Stimulated activated CD4-positive, alpha-beta T cell treated with anti-CD3 and anti-CD28 coated beads, Interleukin-4, amount 100 ng/mL, for 48 hours (primary cell): ENCODE measurements at places on chromosomes 2 and 18.

DNA sequence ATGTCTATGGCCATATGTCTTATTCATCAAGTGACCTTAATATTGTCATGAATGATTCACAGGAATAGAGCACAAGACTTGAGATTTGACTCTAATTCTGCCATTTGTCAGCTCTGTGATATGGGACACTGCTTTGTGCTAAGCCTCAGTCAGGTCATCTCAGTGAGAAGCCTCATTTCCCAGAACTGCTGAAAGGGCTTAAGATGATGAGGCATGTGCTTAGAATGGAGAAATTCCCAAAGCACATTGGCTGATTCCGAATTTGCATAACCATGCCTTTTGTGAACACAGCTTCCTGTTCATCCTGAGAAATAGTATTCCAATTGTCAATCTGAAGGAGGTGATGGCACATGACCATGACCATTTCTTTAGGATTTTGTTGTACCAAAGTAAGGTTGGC is 218.1 kb downstream of the ALK start:
- no peak for DNase-seq

DNA sequence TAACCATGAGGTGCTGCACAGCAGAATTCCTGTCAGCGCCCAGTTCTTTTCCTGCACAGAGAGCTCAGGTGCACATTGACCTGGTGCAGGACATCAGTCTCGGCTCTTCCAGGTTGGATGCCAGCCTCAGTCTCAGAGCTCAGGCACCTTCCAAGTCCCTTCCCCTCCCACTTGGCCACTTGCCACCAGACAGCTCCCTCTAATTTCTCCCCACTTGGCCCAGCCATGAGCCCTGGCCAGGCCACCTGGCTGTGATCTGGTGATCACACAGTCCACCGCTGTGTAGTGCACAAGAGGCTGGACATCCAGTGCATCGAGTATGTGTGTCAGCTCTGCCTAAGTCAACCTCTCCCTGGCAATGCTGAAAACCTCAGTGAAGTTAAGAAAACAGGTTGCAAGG is 336.6 kb upstream of the MYT1L start:
- no peak for DNase-seq

DNA sequence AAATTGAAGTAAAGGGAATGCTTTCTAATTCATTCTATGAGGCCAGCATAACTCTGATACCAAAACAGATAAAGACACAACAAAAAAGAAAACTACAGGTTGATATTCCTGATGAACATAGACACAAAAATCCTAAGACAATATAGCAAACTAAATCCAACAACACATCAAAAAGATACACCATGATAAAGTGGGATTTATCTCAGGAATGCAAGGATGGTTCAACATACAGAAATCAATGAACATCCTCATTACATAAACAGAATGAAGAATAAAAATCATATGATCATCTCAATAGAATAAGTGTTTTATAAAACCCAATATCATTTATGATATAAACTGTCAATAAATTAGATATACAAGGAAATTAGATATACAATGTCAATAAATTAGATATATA is 65.7 kb downstream of the ZSWIM2 start:
- DNase-seq: no peak

DNA sequence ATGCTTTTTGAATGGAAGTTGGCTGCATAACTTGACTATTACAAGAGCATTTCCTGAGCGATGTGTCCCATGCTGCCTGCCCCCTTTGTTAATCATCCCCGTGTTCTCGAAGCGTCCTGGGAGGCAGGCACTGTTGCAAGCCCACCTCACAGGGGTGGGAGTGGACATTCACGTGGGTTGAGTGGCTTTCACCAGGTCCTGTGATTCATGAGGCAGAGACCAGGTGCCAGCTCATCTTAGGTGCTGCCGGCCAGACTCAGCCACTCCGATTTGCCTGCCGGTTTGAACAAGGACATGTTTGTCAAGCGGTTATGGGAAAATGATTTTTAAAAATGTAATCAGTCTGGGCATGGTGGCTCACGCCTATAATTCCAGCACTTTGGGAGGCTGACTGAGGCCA is 112.5 kb downstream of the ZNF532 start:
- DNase-seq: no peak

GRCh38 chr2:237509151-237509550 is 22.1 kb downstream of the MLPH start:
- DNase-seq: no peak

- no peak for DNase-seq
Measured at GRCh38 chr2:134852518-134852917, 14.1 kb downstream of the ACMSD start.

GRCh38 chr18:58998401-58999203 is 133.9 kb downstream of the ZNF532 start:
- no peak for DNase-seq

GRCh38 chr18:1544016-1544415 is 639.3 kb downstream of the ADCYAP1 start:
- no peak for DNase-seq

DNA sequence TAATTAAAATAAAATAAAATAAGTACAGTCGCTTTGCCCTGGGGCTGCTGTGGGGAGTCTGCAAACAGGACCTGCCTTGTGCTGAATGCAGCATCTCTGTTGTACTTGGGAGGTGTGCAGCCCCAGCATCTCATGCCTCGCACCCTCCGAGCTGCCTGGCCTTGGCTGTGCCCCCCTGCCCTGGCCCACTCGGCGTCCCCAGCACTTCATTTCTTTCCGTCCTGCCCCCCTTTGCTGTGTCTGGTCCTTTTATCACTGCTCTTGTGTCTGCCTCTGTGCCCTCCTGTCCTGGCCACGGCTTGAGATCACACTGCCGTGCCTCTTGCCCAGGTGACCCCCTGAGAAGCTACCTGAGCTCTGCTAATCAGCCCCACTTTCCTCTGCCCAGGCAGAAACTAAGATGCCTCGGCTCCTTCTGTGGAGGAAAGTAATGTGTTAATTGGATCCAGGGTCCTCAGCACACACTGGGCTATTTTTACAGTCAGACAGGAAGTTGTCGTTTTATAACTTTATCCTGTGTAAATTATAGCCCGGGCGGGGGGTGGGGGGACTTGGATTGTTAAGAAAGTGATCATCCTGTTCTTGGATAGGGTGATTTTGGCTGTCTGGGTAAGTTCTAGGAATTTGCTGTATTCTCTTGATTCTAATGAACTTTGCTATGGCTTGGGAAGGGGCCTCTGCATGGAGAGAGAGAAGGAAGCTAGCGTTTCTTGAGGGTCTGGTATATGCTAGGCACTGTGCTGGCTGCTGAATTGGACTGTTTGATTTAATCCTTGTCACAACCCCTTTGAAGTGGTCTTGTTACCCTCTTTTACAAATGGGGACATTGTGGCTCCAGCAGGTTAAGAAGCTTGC is 69.4 kb downstream of the AGAP1 start:
- no peak for DNase-seq

- DNase-seq: no peak
Measured at GRCh38 chr2:219180961-219181360, 2.9 kb downstream of the RETREG2 start.

DNA sequence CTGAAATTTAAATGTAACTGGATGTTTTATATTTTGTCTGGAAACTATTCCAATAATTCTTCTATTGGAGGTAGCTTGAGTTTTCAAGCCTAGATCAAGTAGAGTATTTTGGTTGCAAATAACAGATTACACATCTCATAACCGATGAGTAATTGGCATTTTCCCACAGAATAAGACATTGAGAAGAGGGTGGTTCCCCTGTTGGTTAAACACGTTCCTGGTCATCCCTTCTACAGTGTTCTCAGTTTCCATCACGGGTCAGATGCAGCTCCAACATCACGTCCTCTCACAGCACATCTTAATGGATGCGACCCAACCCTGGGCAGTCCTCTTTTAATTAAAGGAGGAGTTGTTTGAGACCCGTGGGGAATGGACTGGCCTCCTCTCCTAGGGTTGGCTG is 149.0 kb upstream of the ZNF516 start:
- no peak for DNase-seq

GRCh38 chr2:108945969-108946368 is 43.1 kb downstream of the EDAR start:
- DNase-seq: no peak

DNA sequence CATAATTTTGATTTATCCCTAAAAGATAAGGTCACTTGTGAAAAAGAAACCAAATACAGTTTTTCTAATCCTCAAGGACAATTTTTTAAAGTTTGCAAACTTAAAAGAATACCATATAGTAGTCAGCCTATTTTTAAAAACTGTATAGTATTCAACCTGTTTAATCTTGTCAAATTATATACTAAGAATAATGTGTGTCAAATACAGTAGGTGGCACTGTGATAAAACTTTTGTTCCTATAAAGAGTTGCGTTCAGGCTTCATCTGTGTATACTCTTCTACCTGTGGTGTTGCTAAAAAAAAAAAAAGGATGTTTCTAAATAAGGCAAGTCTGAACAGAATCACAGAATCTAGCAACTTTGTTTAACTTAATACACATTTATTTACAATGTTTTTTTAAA is 68.6 kb downstream of the CCDC138 start:
- no peak for DNase-seq

- DNase-seq: no peak
Measured at GRCh38 chr18:55647331-55647730, 59.3 kb upstream of the TCF4 start.

DNA sequence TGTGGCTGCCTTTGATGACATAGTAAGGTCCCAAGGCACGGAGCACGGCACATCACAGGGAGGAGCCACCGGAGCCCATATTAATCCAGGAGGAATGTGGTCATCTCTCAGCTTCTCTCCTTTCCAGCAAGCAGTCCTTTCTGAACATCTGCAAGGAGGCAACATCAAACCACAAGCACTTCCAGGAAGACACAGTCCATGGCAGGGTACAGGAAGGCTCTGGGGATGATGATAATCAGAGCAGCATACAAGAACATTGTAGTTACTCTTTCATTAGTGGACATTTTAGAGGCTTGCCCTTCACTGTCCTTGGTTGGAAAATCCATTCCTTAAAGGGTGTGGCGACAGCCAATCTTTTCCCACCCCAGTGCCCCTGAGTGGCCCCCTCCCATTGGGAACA is 31.1 kb downstream of the YPEL5 start:
- DNase-seq: no peak

GRCh38 chr2:1055014-1055595 is 104.5 kb downstream of the SNTG2 start:
- no peak for DNase-seq

GRCh38 chr2:11610624-11611242 is 59.3 kb downstream of the NTSR2 start:
- DNase-seq: no peak

DNA sequence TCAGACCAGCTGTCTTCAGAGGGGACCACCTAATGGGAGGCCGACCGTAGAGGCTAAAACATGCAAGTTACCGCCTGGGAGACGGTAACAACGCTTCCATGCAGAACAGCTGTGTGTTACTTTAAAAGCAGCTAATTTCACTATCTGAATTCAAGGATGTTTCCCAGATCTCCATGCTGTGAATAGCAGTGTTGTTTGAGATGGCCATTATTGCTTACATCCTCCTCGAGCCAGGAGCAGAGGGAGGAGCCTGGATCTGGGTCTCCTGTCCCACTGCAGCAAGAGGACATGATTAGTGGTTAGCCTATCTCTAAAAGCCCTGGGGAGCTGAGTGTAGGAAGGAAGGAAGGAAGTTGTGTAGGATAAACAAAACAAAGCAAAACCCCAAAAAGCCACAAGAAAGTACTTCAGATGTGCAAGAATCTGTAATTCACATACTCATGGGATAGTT is 50.9 kb downstream of the ACTR2 start:
- no peak for DNase-seq

DNA sequence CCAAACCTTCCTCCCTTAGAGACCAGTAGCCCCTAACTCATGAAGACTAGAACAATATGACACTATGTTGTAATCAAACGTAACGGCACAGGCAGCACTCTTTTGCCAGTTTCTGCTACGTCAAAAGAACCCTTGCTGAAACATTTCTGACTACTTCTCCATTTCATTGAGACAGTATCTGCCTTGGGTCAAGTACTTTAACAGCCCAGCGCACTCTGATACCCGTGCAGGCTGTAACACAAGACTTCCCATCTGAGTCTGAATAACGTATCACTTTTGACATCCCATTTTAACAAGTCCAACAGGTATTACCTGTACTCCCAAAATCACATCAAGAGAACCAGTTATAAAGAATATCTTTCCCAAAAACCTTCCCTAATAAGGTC is 38.4 kb downstream of the TBC1D8 start:
- no peak for DNase-seq

DNA sequence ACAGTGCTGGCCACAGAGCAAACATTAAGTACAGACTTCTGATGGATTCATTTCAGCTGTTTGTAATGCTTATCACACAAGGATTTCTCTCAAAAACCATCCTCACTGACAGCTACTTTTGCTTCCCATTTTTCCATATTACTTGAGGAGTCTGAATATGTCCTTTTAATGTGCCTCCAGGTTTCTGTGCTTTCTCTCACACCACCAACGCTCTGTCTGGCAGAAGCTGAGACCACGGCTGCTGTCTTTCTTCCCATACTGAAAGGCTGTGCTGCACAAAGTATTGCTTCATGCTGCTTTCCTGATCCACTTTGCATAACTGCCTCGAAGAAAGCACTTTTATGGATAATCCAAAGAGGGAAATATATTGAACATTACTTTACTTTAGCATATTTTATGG is 312.1 kb upstream of the ZEB2 start:
- no peak for DNase-seq

DNA sequence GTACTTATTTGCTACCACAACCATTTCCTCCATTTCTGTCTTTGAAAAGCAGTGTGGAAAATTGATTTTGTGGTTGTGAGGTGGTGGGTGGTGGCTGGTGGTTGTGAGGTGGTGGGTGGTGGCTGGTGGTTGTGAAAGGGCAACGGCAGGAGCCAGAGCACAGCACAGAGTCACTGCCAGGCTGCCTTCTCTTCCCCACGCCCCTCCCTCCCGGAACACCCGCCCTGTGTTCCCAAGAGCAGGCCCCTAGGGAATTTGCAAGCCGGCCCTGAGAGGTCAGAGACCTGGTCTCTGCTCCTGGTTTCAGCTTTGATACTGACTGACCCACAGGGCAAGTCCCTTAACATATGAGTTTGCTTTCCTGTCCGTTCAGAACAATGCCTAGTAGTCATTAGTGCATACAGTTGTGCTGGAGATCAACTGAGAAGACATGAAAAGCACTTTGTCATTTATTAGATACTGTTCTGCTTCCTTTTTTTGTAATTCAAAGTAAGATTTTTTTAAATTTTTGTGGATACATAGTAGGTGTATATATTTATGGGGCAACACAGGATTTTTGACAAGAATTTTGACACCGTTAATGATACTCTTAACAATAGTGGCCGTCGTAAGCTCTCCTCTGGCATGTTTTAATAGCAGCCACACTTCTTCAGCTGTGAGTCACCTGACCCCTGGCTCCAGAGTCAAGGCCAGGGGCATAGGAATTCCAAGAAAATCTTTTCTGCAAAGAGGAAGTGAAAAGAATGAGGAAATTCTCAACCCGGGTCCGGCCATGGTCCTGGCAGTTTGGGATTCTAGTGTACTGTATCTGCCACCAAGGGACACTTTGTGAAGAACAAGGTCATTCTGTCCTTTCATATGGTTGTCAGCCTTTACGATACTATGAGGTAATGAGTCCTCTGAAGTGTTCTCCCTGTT is 53.2 kb downstream of the ITGA6 start:
- no peak for DNase-seq

DNA sequence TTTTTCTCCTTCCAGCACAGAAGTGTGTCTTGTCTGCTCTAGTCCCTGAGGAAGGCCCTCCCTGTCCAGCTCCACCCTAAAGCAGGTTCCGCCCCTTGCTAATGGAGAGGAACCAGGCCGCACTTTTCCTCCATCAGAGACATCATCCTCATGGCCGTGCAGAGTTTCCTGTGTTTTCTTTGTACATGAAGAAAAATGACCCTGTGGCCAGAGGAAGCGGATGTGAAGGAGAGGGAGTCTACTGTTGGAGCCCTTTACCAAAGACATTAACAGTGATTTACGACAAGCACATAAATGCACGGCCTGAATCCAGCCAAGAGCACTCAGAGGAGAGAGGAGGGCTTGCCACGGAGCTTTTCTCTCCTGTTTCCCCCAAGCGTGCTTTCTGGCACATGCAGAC is 109.5 kb downstream of the RNF144A start:
- no peak for DNase-seq
